Motor neuron (in vitro differentiated cells): ENCODE measurements at places on chromosomes 5 and 9. TPM values are rescaled to one million over a fixed set of nuclear protein-coding genes. Genes with fewer than 3 reads are reported as not detected.
A peak's percentile ranks its signal among the peaks of the same experiment; 100 is the strongest.

GRCh38 chr9:108517651-108518365, 338.0 kb downstream of the ACTL7B start:
- ATAC-seq = no peak

DNA sequence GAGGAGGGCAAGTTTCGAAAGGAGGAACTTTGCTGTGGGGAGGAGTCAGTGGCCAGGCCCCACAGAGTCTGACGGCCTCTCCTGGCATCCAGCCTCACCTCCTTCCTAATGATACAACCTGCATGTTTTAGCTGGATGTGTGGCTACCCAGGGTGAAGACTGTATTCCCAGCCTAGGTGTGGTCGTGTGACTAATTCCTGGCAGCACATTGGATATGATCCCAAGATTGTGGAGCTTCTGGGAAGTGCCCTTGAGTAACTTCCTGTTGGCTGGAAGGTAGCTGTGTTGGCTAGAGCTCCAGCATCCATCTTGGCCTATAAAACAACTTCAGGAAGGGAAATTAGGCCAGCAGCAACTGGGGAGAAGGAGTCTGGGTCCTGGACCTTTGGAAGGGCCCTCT, 19.0 kb upstream of the LPCAT1 start:
- no peak for ATAC-seq

- ATAC-seq = no peak
Measured at GRCh38 chr9:86732514-86733171, 214.7 kb downstream of the GAS1 start.

The SGCD gene
- total RNA-seq = 0.49 and 0.75 TPM in 2 replicates

GRCh38 chr9:16475996-16476395, 394.5 kb downstream of the BNC2 start:
- ATAC-seq = no peak

DNA sequence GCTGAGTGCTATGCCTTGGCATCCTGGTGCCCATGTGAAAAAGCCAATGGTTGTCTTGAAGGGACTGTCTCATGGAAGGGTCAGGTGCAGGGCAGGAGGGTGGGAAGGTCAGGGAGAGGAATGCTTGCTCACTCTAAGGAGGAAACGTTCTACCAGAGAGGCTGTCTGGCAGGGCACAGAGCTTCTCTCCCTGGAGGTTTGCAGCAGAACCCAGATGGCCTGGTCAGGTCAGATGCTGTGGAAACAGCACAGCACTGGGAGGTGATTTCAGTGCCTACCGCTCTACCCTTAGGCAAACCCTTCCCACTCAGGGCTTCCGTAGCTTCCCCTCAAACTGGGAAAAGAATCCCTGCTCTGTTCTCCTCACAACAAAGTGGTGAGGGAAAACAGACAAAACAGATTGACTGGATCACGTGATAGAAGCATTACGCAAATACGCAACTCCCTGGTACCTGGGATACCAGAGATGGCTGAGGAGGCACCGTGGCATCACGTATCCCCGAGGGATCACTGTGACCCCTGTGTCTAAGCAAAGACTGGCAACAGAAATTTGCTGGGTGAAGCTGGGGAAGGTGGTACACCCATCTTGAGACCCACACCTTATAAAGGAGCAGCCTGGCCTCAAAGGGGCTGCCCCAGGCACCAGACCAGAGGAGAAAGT, 3.9 kb upstream of the MGAT1 start:
- ATAC-seq = no peak

DNA sequence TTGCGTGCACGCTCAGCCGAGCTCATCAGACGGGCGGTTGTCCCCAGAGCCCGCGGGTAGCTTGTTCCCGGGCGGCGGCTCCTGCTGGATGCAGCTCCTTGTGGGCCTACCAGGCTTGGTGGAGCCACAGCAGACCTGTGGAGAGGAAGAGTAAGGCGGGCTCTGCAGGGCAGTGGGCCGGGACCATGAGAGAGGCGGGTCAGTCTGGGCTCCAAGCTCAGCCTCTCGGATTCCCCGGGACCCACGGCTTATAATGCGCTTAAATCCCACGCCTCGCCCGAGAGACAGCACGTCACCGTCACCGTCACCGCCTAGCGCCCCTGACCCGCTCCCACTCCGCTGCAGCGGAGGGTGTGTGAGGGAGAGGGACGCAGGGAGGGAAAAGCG, 1.9 kb upstream of the ANKRD18A start:
- ATAC-seq = peak; percentile 8

GRCh38 chr5:2591777-2592453, 159.6 kb downstream of the IRX2 start:
- ATAC-seq = peak; percentile 53

- ATAC-seq = no peak
Measured at GRCh38 chr5:73450672-73451223, 2.2 kb upstream of the FOXD1 start.

The HTR1A gene
- 0.38 TPM in 1 of 2 replicates, not detected in the other for total RNA-seq

DNA sequence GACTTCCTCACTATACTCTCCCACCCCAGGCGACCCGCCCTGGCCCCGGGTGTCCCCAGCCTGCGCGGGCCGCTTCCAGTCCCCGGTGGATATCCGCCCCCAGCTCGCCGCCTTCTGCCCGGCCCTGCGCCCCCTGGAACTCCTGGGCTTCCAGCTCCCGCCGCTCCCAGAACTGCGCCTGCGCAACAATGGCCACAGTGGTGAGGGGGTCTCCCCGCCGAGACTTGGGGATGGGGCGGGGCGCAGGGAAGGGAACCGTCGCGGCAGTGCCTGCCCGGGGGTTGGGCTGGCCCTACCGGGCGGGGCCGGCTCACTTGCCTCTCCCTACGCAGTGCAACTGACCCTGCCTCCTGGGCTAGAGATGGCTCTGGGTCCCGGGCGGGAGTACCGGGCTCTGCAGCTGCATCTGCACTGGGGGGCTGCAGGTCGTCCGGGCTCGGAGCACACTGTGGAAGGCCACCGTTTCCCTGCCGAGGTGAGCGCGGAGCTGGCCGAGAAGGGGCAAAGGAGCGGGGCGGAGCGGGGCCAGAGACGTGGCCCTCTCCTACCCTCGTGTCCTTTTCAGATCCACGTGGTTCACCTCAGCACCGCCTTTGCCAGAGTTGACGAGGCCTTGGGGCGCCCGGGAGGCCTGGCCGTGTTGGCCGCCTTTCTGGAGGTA, 2.1 kb downstream of the CA9 start:
- peak; percentile 81 for ATAC-seq

DNA sequence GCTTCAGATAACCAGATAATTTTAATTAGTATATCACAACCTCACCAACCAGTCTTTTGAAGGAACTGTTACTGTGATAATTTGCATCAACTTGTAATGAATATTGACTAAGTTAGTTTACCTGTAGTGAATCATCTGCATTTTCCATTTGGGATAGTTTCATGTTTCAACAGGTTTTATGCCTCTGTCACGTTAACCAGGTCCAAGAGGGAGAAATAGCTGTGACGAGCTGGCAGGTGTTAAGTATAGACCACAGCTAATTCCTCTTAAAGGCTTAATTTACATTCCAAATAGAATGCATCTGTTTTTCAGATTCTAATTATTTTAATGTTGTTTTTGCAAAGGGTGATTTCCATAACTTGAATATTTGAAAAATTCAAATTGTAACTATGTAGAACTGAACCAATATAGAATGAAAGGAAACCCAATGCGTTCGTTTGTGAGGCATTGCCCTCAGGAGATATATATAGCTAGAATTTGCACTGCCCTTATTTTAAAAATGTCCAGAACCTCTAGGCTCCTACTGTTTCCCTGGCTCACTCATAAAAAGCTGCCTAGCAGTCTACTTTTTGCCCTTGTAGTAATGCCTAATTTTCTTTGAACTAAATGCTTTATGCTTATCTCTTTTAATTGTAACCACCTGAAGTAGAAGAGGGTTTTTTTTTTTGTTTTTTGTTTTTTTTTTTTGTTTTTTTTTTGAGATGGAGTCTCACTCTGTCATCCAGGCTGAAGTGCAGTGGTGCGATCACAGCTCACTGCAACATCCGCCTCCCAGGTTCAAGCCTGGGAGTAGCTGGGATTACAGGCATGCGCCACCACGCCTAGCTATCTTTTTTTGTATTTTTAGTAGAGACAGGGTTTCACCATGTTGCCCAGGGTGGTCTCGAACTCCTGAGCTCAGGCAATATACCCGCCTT, 270.5 kb downstream of the SMARCA2 start:
- ATAC-seq = no peak

GRCh38 chr5:109792613-109793012, 102.9 kb downstream of the MAN2A1 start:
- no peak for ATAC-seq

GRCh38 chr9:137759117-137759516, 118.5 kb upstream of the CACNA1B start:
- ATAC-seq = no peak

GRCh38 chr9:112193572-112194288, 18.6 kb upstream of the SUSD1 start:
- no peak for ATAC-seq

- peak; percentile 5 for ATAC-seq
Measured at GRCh38 chr9:93098236-93098946, 2.4 kb downstream of the CARD19 start.
